Activated CD4-positive, alpha-beta T cell treated with anti-CD3 and anti-CD28 coated beads, Interleukin-2, amount 50 U/mL, for 1 hour (primary cell): ENCODE measurements at places on chromosomes 4 and X.

DNA sequence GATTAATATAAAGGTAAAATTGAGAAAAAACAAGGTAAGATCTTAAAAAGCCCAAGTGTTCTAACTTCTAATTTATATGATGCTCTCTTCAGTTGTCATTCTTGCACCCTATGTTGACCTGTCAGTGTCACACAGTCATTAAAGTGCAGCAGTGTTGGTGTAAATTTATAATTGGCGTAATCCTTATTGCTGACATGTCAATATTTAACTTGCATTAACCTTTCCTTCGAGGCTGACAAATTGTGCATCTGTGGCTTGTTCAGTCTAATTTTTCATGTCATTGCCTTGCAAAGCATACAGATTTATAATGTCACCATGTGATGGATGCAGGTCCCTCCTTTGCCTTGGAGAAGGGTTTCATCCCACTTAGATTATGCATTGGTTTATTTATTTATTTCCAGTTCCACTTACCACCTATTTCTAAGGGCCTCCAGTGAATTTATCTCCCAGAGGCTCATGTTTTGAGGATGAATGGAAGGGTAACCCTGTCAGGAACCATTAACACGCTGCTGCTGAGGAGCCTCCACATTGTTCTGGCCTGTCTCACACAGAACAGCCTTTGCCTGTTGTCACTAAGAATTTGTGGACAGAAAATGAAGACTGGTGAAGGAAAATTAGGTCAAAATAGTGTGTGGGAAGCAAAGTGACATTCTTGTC lies 1098.5 kb upstream of the LCORL start:
- no peak for DNase-seq

- no peak for DNase-seq
These were observed 1.4 kb downstream of the KLHL34 start for GRCh38 chrX:21656587-21657317.

DNA sequence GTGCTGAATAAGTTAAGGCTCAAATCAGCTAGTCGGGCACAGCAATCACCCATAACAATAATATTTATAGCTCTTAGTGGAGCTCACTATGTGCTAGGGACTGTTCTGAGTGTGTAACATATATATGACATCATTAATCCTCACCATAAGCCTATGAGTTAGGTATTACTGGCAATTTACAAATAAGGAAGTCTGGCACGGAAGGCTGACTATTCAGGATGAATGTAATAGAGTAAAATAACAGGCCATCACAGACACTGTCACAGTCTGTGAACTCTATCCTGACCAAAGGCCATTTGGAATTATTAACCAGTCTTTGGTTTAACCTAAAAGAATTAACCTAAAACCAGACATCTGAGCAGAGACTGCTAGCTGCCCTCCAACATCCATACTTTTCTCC lies 119.3 kb downstream of the C4orf51 start:
- no peak for DNase-seq

- DNase-seq: no peak
These were observed 123.6 kb upstream of the TET2 start for GRCh38 chr4:105022811-105023667.

- DNase-seq: no peak
These were observed 615.4 kb downstream of the MID1IP1 start for GRCh38 chrX:39416547-39417260.

- no peak for DNase-seq
These were observed 101.1 kb downstream of the TSPAN5 start for GRCh38 chr4:98557194-98557892.

DNA sequence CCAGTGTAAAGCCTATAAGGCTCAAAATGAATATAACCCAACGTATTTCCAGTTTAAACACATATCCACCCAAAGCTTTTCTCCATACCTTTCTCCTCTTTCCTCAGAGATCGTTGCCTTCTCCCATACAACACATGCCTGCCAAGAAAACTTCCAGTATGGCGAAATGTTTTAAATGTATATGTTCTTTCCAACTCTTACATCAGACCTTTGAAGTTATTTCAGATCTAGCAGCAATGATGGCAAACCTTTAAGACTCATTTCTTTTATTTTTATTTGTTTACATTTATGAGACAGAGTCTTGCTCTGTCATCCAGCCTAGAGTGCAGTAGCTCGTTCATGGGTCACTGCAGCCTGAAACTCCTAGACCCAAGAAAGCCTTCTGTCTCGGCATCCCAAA lies 265.4 kb downstream of the BMPR1B start:
- DNase-seq: no peak

DNA sequence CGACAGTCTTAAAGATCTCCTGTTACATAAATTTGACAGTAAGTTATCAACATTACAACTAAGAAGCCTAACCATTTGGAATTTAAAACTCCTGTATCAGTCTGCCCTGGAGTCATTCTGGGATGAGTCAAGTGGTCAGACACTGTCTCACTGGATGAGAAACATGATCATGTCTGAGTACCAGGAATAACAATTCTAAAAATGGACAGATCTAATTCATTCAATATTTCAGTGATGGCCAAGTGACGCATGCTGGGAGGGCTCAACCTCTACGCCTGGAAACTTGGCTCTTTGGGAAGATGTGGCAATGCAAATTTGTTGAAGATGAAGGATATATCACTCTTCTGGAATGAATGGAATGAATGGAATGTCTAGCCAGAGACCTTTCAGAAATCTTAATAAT lies 1427.2 kb downstream of the STIM2 start:
- DNase-seq: no peak

GRCh38 chrX:57951666-57952319 lies 41.5 kb upstream of the ZXDA start:
- no peak for DNase-seq

GRCh38 chr4:74044677-74045076 lies 6.2 kb upstream of the CXCL3 start:
- no peak for DNase-seq
